ENCODE measurements at places on chromosomes 13 and 19.

DNA sequence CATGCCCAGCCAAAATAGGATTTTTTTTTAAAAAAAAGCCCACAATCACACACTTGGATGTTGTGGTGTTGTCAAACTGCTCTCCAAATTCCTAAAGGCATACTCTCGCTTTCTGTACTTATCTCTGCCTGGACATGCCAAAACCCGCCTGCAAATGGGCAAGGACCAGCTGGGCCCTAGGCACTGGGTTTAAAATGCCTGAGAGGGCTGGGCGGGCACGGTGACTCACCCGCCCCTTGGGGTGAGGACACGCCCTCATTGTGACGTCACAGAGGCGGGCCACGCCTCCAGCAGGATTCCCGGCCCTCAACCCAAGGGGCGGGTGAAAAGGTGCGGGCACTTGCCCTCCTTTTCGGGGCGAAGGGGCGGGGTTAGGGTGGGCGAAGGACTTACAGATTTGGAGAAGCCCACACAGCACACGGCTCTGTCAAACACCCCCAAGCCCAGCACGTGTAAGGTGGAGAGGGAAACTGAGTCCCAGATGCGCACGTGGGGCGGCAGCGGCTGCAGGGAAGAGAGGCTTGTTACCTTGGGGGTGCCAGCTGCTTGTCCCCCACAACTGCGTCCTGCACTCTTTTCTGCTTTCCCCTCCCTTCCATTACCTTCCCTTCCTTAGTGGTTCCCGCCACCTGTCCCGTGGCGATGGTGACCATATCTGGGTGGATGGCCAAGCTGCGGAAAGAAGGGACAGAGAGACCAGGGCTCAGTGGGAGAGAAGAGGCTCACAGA lies 6.6 kb downstream of the EML2 start:
- peak; percentile 85 for DNase-seq

DNA sequence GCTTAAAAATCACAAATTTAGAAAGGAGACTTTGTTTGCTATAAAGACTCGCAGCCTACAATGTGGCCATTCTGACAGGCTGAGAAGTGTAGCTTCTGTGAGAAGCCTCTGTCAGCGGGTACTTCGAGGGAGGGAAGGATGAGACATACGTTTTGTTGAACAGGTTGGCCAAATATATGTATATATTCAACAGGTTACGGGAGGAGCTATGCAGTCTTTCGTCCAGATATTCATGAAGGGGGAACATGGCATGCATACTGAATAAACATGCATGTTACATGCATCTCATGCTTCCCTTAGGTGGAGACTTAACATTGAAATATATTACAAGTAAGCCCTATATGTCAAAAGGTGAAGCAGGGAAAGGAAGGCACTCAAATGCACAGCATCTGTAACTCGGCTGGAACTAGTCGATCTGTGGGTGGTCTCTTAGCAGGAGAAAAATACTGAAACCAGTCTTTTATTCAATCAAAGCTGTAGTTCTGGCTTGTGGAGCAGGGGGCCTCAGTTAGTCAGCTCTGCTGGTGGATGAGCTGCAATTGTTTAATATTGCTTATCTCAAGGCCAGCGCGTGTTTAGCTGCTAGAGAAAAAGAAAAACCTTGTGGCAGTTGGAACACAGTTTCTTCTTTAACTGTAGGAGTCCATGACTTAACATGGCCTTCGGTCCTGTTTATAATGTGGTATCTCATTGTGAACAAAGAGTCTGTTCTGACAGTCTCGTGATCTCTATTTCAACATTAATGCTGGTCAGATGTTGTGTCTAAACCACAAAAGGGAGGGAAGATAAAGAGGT lies 94.3 kb downstream of the FAM216B start:
- no peak for DNase-seq

DNA sequence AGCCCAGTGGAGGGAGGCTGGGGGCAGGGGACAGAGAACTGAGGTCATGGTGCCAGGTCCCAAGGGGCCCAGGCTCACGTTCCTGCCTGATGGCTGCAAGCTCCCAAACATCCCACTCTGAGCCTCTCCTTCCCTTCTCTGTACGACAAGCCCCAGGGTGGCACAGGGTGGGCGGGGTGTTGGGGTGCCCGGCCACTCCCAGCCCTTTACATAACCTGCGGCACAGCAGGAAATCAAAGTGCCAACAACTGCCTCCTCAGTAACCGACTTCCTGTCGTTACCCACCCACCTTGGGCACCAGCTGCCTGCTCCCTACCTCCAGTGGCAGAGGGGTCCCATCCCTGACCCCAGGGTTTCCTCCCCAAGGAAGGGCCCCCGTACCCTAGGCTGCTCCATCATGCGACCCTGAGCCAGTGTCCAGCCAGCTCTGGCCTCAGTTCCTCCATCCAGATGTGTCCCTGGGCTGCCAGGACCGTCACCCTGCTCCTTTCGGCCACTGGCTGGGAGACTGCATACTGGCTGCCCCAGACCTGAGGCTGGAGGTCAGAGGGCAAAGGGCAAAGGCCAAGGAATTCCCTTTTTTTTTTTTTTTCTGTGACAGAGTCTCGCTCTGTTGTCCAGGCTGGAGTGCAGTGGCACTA lies 27.7 kb upstream of the NFIC start:
- no peak for DNase-seq

DNA sequence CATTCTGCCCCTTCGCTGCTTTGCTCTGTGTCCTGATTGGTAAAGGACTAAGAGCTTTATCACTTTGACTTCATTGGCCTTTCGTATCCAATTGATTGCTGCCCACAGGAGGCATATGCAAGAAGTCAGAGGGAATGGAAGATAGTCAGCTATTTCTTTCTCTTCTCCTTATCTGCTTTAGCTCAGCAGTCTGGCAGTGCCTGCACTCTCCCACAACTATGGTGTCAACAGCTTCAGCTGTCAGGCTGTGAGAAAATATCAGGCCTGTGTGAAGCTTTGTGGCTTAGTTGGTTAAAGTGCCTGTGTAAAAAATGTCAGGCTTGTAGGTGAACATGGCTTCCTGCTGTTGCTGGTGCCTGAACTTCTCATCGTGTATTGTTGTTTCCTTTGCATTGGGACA lies 243.0 kb downstream of the PCDH17 start:
- DNase-seq, result no peak

GRCh38 chr13:45332036-45332830 lies 8.8 kb downstream of the TPT1 start:
- DNase-seq, result no peak

DNA sequence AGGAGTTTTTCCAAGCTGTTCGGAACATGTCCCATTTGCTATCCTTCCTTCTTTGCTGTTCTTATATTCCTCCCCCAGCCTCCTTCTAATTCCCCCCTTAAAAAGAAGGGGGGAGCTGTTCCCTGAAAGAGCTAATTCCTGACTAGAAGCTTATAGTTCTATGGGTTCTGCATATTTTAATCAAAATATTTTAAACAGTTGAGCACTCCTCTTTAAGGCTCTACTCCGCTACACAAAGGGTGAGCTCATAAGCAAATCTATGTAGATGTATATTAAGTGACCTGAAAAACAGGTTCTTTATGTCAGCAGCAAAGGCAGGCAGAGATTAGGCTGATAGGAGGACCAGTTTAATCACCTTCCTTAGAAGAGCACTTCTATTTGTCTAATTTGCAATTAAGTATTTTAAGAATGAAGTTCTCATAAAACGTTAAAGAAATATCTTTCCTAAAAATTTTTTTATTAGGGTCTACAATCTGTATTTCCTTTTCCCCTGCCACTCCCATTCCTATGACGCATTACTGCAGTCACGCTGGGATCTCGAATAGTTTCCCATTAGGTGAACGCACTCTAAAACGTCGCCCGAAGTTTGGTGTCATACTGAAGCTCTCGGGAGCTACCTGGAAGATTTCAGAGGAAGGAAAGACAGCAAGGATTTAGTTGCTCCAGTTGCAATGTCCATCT lies 5.2 kb downstream of the EFNB2 start:
- no peak for DNase-seq
